SHP77 treated with DMSO at 0.1 percent for 48 hours (cell line): ENCODE measurements at places on chromosomes 7 and 10.

GRCh38 chr10:36765782-36766414 is 359.5 kb upstream of the ANKRD30A start:
- DNase-seq: no peak

- DNase-seq: no peak
Observed at GRCh38 chr10:97764519-97764931, 7.3 kb downstream of the SFRP5 start.

GRCh38 chr10:71829171-71829570 is 21.9 kb downstream of the PSAP start:
- DNase-seq: no peak

DNA sequence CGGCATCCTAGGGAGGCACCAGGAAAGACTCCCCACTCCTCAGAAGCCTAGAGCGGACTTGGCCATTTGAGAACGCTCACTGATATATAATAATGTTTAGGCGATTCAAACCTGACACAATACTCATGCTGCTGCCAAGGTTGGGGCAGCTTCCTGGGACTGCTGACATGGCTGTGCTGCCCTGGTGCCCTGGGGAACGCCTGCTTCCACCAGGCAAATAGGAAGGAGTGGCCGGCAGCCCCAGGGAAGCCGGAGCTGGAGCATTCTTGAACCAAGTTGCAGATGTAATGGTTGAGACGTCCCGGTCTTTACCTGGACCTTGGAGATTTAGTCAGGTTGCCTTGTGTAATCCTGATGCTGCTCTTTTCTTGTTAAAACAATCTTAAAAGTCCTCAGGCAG is 8.8 kb downstream of the GDF10 start:
- DNase-seq: no peak

- DNase-seq: no peak
Observed at GRCh38 chr7:148299350-148300276, 291.0 kb upstream of the C7orf33 start.

DNA sequence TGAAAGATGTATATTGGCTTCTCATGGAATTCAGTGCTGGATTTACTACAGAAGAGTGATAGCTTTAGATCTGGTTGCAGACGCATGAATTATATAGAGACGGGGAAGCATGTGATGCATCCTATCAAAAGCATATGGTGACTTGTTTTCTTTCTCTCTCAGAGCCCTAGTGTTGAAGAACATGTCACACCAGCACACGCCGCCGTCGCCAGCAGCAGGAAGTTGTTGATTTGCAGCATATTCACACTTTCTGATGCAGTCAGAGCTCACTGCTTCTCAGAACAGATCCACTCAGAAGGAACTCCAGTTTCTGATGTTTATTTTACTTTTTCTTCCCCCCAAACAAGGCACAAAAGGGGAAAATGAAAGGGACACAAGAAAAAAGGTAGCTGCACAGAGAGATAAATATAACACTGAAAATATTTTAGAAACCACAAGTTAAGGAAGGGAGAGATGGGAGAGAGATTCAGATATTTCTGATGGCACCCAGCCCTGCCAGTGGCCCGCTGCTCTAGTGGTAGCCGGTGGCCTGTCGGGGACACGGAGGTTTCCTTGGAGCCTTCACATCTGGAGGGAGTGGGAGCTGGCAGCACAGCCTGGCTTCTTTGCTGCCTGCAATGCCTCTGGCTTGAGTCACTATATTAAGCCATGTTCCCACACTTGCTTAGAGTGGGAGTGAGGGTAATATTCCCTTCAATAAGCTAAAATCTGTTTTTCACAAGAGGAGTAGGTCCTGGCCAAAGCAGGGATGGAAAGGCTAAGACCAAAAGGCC is 123.2 kb downstream of the NRP1 start:
- DNase-seq: no peak

- no peak for DNase-seq
Observed at GRCh38 chr10:96991313-96991841, 159.3 kb downstream of the LCOR start.

- no peak for DNase-seq
Observed at GRCh38 chr7:87173471-87173870, 21.2 kb downstream of the DMTF1 start.

DNA sequence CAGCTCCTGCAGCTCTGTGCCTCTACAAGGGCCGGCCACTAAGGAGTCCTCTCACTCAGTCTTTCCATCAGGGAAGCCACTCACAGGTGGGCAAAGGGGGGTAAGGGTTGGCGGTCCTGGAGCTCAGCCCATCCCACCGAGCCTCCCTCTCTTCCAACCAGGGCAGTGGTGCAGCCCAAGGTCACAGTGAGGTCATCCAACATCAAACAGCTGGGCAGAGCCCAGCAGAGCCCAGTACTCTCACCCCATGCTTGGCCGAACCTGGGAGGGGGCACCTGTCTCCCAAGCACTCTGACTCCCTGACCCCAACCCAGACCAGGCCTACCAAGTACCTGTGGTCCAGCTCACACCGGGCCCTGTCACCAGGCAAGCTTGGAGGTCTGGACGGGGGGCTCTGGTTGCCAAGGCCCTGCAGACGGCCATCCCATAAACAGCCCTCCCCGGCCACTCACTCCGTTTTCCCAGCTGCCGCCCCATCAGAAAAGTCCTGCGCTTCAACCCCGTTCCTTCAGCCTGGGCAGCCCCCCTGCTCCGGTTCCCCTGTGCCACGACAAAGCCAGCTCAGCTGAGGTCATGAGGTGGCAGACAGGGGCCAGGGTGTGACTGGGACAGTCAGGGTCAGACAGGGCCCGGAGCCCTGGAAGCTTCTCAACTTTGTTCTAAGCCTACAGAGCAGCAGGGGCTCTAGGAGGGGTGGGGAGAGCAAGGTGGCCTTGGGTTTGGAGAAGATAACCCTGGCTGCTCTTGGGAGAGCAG is 27.5 kb downstream of the PDGFA start:
- DNase-seq: no peak

- DNase-seq: no peak
Observed at GRCh38 chr7:99357701-99358490, 16.6 kb upstream of the ARPC1B start.

- no peak for DNase-seq
Observed at GRCh38 chr7:52726986-52727385, 308.4 kb upstream of the POM121L12 start.

DNA sequence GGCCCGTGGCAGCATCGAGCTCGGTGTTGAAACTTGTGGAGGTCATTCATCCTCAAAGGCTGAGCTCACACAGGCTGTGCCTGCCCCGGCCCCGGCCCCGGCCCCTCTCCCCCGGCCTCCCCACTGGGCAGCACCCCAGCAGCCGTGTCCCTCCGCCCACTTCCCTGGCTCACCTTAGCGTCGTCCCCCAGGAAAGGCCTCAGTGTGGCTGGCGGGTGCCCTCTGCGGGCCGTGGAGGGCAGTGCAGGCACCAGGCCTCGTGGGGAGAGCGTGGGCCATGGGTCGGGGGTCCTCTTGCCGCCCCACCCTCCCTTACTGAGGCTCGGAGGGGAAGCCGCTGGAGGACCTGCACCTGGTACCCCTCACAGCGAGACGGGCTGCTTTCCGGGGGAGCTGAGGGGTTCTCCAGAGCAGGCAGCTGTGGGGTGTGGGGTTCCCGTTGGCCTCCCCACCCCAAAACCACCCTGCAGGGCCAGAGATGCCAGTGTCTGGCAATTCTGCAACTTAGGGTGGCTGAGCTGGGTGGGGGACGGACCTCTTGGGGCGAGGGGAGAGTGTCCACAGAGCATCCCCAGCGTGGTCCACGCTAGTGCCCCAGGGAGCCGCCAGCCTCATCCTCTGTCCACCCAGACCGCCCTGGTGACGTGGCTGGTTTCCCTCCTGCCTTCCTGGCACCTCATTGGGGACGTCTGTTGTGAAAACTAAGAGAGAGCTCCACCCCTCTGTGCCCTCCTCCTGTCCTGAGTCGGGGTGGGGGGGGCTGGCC is 44.2 kb upstream of the DPYSL4 start:
- no peak for DNase-seq

DNA sequence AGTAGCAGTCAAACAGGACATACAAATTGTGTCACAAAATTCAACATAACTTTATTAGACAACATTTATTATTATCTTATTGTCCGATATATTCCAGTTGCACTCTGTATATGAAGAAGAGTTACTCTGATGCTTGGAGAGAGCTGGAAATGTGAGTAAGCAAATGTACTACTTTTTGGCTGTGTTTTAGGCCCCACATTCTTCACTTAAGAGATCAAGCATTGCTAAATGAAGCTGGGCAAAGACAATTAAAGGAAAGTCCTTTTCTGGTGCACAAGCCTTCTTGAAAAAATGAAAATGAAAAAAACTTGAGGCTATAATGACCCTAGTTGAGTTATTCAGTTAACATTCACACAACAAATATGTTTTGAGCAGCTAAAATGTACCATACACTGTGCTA is 26.1 kb downstream of the MYPN start:
- no peak for DNase-seq

DNA sequence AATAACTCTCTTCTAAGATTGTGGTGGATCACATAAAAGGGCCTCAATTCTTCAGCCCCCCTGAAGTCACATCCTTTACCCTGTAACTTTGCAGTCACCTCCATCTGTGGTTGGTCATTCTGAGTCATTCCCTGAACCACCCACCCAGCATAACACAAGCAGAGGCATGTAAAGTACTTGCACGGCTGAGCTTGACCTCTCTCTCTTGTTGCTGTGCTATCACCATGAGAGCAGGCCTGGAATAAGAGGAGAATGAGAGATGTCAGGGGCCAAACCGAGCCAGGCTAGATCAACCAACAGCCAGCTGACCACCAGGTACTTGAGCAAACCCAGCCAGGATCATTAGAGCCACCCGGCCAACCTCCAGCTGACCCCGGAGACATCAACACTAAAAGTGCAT is 13.5 kb upstream of the STK17A start:
- no peak for DNase-seq

GRCh38 chr7:155296006-155296787 is 1.5 kb upstream of the INSIG1 start:
- no peak for DNase-seq

DNA sequence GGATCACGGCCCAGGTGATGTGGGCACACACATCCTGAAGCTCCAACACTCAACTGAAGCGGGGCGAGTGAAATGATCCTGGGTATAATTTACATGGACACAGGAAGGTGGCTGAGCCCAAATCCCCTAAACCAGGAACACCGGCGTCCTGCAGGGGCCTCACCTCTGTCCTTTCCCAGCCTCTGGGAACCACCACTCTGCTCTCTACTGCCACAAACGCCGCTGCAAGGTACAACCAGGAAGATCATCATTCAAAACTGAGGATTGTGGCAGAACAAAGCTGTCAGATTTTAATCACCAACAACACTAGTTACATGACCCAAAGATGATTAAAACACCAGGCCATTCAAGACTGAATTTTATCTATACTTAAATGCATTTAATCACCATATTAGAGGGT is 104.0 kb downstream of the DIP2C start:
- no peak for DNase-seq

DNA sequence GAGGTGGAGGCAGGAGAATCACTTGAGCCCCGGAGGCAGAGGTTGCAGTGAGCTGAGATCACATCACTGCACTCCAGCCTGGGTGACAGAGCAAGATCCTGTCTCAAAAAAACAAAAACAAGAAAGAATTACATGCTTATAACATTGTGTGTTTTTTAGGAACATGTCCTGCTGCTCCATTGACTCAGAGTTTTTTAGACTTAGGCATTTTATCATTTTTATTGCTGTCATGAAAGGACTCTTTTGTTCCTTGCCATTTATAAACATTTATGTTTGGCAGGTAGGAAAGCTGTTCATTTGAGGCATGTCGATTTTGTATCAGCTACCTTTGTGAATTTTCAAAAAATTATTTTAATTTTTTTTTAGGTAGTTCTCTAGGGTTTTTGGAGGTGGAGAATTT is 20.3 kb downstream of the COL26A1 start:
- DNase-seq: no peak
